ENCODE measurements at places on chromosomes 6 and 20.
A peak's percentile ranks its signal among the peaks of the same experiment; 100 is the strongest.

DNA sequence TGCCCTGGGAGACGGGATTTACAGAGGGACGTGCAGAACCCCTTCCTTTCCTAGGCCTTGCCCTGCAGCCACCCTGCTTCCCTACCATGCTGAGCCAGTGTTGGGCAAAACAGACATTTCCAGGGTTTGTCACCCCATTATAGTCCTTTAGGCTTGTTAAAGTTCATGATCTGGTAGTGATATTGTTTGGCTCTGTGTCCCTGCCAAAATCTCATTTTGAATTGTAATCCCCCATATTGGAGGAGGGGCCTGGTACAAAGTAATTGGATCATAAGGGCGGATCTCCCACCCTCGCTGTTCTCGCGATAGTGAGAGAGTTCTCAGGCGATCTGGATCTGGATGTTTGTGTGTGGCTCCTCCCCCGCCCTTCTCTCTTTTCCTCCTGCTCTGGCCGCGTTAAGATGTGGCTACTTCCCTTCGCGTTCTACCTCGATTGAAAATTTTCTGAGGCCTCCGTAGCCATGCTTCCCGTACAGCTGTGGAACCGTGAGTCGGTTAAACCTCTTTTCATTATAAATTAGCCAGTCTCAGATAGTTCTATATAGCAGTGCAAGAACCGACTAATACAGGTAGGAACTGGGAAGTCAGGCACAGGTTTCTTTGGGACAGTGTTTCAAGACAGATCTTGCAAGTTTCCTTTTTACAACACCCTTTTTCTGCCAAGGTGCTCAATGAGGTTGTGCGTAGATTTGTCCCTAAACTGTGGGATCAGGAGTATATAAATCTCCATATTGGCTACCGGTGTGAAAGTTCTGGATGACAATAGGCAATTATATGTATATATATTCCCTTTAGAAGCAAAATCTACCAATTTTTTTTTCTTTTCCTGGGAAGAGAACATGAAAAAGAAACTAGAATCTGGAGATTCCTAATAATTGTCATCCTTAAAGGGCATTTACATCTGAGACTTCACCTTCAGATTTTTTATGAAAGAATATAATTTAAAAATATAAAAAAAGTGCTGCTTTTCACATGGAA, 152.1 kb downstream of the SAMD5 start:
- DNase-seq: no peak

DNA sequence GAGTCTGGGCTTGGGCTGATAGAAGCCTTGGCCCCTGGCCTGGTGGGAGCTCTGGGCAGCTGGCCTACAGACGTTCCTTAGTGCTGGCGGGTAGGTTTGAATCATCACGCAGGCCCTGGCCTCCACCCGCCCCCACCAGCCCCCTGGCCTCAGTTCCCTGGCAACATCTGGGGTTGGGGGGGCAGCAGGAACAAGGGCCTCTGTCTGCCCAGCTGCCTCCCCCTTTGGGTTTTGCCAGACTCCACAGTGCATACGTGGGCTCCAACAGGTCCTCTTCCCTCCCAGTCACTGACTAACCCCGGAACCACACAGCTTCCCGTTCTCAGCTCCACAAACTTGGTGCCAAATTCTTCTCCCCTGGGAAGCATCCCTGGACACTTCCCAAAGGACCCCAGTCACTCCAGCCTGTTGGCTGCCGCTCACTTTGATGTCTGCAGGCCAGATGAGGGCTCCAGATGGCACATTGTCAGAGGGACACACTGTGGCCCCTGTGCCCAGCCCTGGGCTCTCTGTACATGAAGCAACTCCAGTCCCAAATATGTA, 957 bp upstream of the VEGFA start:
- no peak for DNase-seq

- no peak for DNase-seq
These were observed 17.9 kb upstream of the CST3 start for GRCh38 chr20:23655491-23656211.

DNA sequence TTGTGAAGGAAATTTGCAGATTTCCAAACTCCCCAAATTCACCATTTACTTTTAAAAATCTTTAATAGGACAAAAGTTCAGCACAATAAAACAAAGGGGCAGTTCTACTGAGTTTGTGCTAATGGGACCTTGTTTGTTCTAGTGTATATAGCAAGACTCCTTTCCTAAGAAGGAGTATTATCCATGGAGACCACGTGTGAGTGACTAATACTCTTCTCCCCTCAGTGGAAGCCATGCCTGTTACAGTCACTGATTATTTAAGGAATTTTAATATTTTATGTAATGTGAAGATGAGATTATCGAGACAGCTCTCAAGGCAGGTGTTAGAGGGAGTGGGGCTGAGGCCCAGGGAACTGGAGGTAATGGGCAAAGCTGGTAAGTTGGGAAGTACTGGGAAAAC, 16.4 kb upstream of the QKI start:
- no peak for DNase-seq

DNA sequence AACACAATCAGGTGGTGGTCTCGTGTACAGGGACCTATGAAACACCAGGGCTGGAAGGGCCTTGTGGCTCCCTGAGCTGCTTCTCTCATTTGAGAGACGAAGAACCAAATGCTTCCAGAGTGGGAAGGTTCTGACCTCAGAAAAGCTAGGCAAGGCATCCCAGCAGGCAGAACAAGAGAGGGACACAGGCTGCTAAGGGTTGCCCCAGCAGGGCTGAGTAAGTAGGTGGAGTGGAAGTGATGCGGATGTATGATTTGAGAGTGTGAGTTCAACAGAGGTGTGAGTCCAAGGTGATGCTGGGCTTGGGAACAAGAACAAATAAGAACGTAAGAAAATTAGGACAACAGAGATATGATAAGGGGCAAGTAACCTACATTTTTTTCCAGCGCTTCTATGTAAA, 147.8 kb downstream of the BACH2 start:
- no peak for DNase-seq

GRCh38 chr20:8709627-8710026, 359.3 kb upstream of the PLCB4 start:
- DNase-seq: no peak

DNA sequence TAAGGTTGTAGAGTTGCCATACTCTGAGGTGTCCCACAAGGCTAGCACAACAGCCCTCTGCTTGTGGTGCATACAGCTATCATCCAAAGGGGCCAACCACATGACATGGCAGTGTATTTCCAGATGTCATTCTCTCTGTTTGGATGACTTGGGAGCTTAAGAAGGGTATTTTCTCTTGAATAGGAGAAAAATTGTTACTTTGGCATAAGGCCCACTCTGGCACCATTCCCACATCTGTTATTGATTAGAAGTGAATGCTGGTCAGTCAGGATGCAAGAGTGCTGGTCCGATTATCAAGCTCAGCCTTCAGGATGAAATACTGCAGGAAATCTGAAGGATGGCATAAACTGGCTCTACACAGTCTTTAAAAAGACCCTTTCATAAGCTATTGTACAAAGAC, 83.6 kb upstream of the C20orf144 start:
- DNase-seq: no peak

DNA sequence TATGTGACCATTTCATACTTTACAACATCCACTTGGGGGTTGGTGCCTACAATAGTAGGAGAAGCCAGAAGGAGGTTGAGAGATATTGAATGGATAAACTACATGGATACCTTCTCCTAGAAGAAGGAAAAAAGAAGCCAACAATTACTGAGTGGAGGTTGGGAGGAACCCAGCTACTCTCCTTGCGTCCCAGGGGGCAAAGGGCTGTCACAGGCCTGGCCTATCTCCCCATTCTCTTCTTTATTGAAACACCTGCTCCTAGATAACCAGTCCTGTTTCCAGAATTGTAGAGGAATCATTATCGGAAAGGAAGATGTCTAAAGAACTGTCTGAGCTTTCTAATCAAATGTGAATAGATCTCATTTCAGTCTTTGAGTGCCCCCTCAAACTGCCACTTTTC, 115.1 kb downstream of the MAP7 start:
- DNase-seq: no peak

- DNase-seq: no peak
These were observed 115.1 kb downstream of the BTBD9 start for GRCh38 chr6:38524436-38525145.

DNA sequence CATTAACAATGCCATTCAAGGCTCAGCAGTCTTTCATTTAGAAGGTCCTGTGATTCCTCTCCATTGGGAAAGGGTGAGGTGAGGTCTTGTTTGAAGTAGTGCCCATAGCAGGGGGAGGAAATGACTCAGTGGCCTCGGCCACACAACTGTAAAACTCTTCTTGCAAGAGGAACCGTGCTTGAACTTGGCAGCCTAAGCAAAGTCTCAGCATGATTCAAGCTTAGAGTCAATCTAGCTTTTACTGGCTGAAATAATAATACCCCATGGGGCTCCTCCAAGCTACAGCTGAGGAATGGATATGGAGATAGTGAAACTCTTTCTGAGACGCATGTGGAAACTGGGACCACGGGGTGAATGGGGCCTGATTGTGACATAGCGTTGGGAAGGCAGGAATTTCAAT, 428.2 kb downstream of the BMP2 start:
- no peak for DNase-seq

- no peak for DNase-seq
These were observed 102.6 kb downstream of the TULP4 start for GRCh38 chr6:158414851-158415262.

- no peak for DNase-seq
These were observed 521.0 kb upstream of the ARID1B start for GRCh38 chr6:156256161-156256560.

GRCh38 chr6:1135726-1136414, 176.0 kb upstream of the FOXQ1 start:
- DNase-seq: no peak

- peak; percentile 25 for DNase-seq
These were observed at the start of gene UNC5CL for GRCh38 chr6:41039060-41039998. TSS of gene UNC5CL (minus strand) at chr6:41039221. CDS start at chr6:41035074, 4,147 bp downstream.

GRCh38 chr6:161682982-161683381, 409.1 kb upstream of the AGPAT4 start:
- no peak for DNase-seq

DNA sequence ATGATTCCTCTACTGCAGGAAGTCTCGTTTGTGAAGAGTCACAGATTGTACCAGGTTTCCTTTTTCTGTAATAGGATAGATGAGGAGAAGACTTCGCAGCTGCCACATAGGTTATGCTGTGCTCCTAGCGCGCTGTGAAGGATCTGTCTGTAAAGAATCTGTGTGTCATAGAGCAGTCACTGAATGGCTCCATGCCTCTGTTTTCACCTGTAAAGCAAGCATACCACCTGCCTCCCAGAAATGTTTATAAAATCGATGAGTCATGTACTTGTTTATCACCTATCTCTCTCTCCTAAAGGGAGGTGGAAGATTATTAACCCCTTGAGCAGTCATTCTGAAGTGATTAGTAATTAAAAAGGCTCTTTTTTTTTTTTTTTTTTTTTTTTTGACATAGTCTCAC, 86.6 kb downstream of the TFAP2B start:
- no peak for DNase-seq

DNA sequence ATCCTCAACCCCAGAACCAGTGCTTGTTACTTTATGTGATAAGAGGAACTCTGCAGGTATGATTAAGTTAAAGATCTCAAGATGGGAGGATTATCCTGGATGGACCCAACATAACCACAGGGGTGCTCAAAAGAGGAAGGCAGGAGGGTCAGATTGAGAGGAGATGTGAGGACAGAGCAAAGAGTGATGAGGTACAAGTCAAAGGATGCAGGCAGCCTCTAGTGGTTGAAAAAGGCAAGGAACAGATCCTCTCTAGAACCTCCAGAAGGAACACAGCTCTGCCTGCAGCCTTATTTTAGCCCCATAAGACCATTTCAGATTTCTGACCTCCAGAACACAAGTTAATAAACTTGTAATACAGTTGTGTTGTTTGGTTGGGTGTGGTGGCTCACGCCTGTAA, 41.2 kb downstream of the PDSS2 start:
- no peak for DNase-seq

DNA sequence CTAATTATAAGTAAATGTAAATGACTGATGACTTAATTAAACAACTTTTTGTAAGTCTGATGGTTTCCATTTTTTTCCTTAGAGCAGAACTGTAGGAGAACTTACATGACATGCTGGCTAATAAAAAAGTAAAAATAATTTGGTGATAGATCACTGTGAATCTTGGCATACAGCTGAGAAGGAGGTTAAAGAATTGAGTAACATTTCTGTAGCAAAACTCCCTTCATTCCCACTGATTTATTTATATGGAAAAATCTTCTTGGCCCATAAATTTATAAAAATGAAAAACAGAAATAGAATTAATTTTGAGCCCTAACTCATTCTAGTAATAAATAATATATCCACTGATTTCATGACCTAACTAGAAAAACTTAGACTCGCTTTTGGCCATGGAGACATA, 48.1 kb downstream of the SLC22A3 start:
- no peak for DNase-seq

- no peak for DNase-seq
These were observed 213.3 kb downstream of the ZDHHC14 start for GRCh38 chr6:157594292-157594691.

- no peak for DNase-seq
These were observed 20.3 kb upstream of the TENT5A start for GRCh38 chr6:81772741-81773140.

DNA sequence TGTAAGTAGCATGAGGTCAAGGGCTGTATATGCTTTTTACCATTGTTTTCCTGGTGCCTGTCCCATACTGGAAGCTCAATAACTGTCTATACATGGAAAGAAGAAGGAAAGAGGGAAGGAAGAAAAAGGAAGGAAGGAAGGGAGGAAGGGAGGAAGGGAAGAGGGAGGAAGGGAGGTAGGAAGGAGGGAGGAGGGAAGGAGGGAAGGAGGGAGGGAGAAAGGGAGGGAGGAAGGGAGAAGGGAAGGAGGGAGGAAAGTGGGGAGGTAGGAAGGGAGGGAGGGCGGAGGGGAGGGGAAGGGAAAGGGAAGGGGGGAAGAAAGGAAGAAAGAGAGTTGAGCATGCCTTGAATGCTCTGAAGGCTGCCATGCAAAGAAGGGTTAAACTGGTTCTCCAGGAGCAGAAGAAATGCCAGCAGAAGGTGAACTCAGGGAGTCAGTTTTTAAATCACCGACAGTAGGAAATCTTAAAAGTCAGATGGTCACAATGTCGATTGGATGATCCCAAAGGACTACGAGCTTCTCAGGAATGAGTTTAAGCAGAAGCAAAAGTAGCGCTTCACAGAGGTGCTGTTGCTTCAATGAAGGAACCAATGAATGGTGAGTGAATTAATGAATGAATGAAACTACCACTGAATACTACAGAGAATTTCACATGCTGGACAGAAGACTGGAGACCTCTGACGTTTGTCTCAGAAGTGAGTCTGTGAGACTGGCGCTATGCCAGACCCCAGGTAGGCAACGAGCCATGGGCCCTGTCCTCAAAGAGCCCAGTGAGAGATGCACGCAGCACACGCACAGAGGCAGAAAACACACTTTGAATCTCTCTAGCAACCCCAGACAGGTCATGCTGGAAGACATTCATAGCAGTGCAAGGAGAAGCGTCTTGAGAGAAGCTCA, 117.6 kb downstream of the MRPL14 start:
- no peak for DNase-seq

GRCh38 chr6:3844097-3844463, 5.1 kb upstream of the FAM50B start:
- no peak for DNase-seq

Measured in stimulated activated CD8-positive, alpha-beta memory T cell treated with anti-CD3 and anti-CD28 coated beads, Interleukin-2, amount 100 ng/mL, for 48 hours (primary cell).